ENCODE measurements at places on chromosomes 7 and 10.

GRCh38 chr7:4650433-4651047 lies 31.6 kb upstream of the FOXK1 start:
- no peak for DNase-seq

- DNase-seq, result no peak
Measured at GRCh38 chr10:4767033-4767814, 58.8 kb upstream of the AKR1E2 start.

DNA sequence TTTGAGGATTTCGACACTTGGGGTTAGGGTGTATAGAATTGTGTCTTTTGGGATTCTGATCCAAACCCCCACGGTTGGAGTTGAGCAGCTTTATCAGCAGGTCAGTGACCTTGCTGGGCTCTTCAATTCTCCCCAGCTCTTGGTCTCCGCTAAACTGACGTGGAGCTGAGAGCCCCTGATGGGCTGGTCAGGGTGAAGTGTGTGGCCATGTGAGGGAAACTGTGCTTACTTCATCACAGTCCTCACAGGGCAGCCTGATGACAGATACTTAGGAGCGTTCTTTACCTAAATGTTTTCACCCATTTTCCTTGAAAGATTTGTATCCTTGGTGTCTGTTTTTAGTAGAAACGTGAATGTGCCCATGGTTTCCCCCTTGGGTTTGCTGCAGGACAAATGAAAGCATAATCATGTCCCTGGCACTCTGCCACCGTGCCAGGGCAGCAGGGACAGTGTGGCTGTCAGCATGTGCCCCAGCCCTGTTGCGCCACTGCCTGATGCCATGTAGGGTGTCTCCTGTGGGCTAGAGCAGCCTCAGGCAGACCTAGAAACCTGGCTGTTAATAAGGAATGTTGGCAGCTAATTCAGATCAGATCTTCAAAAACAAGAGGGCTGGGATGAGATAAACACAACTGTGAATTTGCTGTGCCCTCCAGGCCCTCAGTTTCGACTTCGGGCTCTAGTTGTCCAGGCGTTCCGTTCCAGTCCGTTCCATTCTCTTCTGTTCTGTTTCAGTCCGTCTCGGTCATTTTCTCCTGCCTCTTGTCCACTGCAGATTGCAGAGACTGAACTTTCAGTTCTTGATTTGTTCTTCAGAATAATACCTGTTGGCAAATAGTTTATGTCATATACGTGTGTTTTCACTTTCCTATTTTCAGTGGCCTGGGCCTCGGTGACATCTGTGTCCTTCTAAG lies 96.8 kb downstream of the TRRAP start:
- no peak for DNase-seq

DNA sequence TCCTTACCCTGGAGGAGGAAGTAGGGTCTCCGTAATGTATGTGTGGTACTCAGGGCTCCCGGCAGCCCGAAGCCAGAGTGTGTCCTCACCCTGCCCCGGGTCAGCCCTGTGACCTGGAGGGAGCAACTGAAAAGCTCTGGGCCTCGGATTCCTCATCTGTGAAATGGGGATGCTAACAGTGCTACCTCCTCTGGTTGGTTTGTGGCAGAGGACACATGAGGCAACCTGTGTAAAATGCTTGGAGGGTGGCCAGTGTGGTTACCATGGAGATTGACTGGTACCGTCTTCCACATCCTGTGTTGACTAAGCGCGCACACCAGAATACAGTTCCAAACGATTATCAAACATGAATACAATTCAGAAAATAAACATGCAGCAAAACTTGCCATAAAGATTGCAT lies 163.8 kb upstream of the KLF6 start:
- no peak for DNase-seq

DNA sequence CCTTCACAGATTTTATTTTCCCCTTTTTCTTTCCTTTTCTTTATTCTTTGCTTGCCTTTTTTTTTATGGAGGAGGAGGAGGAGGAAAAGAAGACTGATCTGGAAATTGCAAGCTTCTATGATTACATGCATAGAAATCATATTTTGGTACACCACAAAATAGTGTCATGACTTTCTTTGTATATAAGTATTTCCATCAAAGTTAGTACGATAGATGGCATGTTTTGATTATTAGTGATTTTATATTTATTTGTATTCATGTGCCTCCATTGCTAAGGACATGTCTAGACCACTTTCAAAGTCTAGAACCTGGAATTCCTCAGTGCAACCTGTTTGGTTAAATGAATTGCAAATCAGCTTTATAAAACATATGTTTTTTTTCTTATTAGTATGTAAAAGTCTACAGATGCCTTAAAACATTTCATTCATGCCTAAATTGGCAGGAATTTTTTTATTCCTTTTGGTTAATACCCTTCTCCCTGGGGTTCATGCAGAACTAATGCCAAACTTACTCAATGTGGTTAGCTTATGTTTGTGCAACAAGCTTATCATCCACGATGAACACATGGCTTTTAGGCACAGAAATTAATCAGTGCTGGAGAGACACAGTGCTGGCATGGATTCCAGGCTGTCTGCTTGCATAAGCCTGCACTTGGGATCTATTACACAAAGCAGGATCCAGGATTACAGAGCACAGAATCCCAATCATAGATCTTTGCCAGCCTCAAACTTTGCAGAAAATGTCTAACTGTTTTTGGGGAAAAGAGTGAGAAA lies 213.1 kb downstream of the CHRM2 start:
- DNase-seq, result no peak

DNA sequence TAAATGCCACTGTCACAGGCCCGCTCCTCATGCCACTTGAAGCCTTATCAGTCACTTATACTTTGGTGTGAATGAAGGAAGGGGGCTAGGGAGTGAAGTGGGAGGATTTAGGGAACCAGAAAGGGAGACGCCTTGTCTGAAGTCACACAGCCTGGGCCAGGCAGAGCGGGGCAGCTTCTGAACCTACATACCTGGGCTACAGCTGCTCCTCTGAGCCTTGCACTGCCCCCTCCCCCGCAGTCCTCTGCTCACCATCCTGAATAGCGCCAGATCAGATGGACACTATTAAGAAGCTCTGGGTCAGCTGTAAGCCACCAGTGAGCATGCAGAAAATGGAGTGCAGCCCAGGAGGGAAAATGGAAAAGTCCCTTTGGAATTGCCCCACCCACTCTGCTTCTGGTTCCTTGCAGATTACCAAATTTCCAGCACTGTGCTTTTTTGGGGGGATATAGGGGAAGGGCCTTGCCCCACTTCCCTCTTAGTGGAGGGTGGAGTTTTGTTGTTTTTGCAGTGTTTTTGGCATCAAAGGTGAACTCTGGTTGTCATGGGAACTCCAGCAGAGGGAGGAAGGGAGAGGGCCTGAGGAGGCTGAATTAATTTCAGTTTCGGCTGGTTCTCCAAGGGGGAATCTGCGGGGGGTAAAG lies 35.0 kb upstream of the ADCYAP1R1 start:
- DNase-seq, result no peak

DNA sequence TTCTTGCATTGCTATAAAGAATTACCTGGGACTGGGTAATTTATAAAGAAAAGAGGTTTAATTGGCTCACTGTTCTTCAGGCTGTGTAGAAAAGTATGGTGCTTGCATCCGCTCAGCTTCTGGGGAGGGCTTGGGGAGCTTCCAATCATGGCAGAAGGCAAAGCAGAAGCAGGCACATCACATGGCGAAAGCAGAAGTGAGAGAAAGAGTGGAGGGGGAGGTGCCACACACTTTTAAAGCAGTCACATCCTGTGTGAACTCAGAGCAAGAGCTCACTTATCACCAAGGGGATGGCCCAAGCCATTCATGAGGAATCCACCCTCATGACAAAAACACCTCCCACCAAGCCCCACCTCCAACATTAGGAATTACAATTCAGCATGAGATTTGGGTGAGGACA lies 303.5 kb downstream of the OTUD1 start:
- no peak for DNase-seq
